ENCODE measurements at places on chromosomes 16 and 17.

DNA sequence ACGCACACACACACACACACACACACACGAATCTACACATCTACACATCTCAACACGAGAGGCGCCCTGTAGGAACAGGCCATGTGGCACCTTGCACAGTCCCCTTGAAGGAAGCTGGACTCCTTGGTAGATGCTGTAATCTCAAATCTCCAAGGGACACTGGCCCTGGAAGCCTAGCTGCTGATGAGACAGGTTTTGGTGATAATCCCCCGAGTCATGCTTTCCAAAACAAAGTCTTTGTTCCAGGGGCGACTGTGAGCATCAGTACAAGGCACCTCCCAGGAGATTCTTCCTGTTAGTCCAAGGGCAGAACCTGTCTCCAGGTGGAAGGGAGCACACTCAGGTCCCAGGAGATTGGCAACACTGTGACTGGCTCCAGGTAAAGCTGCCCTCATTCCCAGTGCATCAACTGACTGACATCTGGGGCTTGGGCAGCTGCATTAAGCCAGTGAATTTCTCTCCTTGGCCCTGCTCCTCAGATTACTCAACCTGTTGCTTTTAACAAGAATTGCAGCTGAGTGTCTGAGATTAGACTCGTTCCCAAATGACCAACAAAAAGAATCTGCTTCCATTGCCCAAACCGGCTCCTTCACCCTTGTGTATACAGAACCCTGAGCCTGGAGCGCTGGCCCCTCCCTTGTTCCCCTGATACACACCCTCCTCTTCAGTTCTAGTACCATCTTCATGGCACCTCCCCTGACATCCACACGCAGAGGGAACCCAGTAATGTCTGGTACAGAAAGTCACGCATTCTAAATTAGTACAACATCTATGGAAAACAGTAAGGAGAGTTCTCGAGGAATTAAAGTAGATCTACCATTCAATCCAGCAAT lies 13.9 kb upstream of the TNRC6C start:
- DNase-seq: no peak

DNA sequence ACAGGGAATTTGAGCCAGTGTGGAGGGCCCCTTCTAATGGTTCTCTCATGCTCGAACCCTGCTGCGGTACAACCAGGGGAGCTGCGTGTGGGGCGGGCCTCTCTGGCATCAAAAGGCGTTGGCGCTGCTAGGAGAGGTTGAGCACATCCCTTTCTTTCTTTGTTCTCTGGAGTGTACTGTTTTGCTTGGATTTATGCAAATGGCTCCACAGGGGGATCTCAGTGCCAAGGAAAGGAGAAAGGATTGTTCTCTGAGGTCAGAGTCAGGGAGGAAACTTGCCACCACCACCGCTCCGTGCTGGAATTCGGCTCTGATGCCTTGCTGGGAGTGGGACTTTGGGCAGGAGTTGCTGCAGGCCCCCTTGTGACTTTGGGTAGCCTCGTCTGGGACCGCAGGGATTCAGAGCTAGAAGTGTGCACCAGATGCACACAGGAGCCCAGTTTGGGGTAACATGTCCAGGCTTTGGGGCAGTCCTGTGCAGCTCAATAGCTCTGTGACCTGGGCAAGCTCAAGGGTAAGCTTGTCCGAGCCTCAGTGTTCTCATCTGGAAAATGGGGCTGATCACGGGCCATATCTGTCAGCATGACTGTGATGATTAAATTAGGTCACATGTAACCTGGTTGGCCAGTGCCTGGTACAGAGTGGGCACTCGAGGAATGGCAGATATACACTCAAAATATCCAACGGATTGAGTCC lies 353.0 kb upstream of the EEF2KMT start:
- no peak for DNase-seq

- no peak for DNase-seq
These were observed 165.4 kb downstream of the COPRS start for GRCh38 chr17:31693433-31694220.

GRCh38 chr17:81420769-81421462 lies 25.7 kb downstream of the BAHCC1 start:
- DNase-seq: no peak

GRCh38 chr17:44921122-44921882 lies 6.0 kb upstream of the GFAP start:
- no peak for DNase-seq

- no peak for DNase-seq
These were observed 4.1 kb downstream of the MGAT5B start for GRCh38 chr17:76872221-76872873.

DNA sequence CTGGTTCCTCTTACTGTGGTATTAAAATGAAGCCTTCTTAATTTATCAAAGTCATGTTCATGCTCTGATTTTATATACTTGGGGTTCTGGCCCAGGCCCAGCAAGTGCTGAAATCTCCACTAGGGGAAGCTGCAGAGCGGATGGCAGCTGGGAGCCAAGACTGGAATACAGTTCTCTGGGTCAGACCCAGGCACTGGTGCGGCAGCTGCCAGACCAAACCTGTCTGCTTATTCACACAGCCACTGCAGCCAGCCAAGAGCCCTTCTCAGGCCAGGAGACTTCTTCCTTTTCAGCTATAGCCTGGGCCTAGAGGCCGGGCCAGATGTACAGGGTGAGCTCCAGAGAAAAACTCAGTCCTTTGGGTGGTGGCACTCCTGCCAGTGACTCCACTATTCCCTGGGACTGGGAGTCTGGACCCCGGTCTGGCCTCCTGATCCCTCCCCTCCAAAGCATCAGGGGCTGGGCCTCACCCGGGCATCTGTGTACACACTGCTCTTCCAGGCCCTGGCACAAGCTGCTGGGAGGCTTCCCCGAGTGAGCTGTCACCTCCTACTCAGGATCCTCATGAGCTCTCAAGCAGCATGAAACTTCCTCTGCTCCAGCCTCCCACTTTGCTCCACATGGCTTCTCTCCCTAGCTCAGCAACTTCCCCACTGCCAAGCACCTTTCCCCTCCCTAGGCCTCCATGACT lies 24.4 kb downstream of the ATP6V0D1 start:
- DNase-seq: no peak

DNA sequence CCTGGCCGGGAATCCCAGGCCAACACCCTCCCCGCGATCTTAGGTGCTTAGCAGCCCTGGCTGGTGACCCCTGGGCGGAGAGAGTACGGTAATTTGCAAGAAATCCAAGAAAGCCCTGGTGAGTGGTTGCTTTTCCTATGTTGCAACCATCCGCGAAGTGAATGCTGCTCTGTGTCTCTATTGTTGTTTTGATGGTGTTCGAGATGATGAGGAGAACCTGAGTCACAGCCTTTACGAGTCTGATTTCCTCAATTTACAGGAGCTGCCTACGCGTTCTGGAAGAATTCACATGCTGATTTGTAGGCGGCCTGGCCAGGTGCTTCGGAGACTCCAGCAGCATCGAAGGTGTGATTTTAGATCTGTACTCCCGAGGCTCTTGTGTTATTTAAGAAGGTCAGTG lies 63.3 kb downstream of the TMEM235 start:
- DNase-seq: no peak

DNA sequence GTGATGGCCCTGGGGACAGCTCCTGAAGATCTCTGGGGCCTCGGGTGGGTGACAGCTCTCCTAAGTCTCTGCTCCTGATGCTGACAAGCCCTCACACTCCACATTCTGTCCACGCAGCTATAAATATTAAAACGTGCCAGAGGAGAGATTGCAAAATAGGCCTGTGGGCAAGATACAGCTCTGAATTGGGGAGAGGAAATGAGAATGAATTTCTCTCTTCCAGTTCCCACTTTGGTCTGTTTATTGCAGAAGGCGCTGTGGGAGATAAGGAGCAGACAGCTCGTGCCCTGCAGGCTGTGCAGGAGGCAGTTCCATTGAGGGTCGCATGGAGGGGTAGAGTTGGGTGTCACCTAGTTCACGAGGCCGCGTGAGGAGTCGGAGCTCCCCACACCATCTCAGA lies 87.5 kb upstream of the SDK2 start:
- no peak for DNase-seq

GRCh38 chr17:58614859-58615459 lies 76.9 kb downstream of the TEX14 start:
- DNase-seq: no peak

DNA sequence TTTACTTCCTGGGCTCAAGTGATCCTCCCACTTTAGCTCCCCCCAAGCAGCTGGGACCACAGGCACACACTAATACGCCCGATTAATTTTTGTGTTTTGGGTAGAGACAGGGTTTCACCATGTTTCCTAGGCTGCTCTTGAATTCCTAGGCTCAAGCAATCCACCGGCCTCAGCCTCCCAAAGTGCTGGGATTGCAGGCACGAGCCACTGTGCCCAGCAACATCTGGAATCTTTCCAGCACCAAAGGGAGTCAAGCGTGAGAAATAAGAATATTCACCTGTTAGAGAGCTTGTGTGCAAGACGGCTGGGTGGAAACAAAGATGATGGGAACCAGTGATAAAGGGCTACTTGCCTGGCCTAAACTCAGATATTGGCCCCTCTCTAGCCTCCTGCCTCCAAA lies 14.2 kb upstream of the ALOX12B start:
- DNase-seq: no peak

DNA sequence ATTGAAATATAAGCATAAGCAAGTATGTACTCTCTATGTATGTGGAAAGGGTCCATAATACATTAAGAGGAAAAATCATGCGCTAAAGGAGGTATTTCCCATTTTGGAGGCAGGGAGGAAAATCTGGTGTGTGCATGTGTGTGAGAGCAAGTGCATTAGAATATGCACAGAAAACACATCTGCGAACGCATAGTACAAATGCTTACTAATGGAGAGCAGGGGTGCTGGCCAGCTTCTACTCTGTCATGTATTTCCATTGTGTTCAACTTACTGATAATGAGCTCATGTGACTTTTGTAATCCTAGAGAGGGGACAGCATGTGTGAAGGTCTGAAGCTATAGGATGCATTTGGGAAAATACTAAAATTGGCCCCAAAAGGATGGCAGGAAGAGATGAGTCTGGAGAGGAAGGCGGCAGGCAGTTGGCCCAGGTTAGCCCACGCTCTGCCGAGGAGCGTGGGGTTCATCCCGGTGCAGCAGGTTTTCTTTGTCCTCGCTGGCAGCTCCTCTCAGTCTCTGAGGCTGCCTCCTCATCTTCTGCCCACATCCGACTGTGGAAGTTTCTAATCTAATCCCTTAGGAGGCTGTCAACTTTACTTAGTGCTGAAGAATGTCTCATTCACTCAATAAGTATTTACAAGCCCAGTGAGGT lies 17.8 kb upstream of the KSR1 start:
- no peak for DNase-seq

GRCh38 chr16:12160249-12160648 lies 183.7 kb downstream of the SNX29 start:
- DNase-seq: no peak

- DNase-seq: no peak
These were observed 23.8 kb downstream of the CLTC start for GRCh38 chr17:59643159-59644140.
